CD8-positive, alpha-beta T cell (primary cell): ENCODE measurements at places on chromosomes 13 and 19.

DNA sequence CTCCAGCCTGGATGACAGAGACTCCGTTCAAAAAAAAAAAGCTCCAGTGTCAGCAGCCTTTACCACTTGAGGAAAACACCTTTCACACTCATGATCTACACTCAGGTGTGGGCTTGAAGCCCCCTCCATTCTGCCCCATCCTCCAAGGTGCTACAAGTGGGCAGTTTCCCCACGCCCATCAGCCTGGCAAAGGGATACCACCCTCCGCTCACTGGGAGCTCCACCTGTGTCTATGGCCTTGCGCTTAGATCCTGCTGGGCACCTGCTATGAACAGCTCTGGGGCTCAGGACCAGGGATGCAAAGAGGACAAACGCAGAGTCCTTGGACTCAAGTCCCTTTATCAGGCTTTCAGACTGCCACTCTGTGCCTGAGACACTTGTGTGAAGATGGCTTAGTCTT lies 127.8 kb downstream of the CRYL1 start:
- no peak for DNase-seq

DNA sequence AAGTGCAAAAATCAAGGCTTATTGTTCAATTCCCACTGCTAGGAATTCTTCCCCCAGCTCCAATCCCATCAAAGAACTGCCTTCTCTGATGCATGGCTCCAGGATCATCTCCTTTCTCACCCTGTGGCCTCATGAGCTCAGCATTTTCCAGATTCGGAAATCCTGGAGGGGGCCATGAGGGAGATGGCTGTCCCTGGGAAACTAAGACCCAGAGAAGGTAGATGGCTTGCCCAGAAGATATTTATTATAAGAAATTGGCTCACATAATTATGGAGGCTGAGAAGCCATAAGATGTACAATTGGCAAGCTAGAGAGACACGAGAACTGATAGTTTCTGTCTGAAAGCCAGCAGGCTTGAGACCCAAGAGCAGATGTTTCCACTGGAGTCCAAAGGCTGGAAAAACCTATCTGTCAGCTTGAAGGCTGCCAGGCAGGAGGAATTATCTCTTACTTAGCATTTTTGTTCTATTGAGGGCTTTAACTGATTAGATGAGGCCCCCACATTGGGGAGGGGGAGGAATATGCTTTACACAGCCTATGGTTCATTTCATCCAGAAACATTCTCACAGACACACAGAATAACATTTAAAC lies 58.6 kb downstream of the GADD45B start:
- DNase-seq, result no peak

GRCh38 chr13:30466358-30466714 lies 600 bp upstream of the HMGB1 start:
- no peak for DNase-seq

DNA sequence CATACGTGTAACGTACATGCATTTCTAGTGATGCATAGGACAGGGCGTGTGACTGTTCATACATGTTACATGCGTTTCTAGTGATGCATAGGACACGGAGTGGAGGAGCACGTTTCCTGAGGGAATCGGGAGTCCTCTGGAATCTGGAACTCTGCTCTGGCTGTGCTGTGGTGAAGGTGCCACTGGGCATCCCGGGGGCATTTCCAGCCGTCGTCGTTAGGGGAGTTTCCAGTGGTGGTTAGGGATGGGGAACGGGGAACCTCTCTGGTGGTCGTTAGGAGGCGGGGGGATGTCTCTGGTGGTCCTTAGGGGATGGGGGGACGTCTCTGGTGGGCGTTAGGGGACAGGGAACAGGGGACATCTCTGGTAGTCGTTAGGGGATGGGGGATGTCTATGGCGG lies 209.6 kb upstream of the SOX1 start:
- DNase-seq, result no peak

DNA sequence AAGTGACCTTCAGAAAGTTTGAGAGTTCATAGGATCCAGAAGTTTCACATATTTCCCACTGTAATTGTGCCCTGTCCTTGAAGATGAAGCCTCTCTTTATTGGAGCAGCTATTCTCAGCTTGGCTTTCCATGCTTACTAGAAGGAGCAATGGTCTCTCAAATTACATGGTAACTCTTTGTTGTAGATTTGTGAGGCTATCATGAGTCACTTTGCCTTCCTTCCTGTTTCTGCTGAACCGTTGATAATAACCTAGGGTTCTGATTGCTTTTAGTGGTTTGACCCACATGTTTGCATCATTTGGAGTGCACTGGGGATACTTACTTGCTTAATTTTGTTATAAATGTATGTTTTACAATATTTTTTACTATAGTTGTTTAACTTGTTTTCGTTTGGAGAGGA lies 772.9 kb upstream of the SLITRK6 start:
- no peak for DNase-seq

- no peak for DNase-seq
Measured at GRCh38 chr19:45066921-45067661, 9.2 kb downstream of the ZNF296 start.

- no peak for DNase-seq
Measured at GRCh38 chr19:51148580-51148979, 6.5 kb downstream of the SIGLEC7 start.

GRCh38 chr19:33559996-33560395 lies 38.4 kb upstream of the PEPD start:
- DNase-seq, result no peak

GRCh38 chr19:51781999-51782398 lies 13.0 kb upstream of the FPR3 start:
- DNase-seq, result no peak
